ENCODE measurements at places on chromosomes 4 and X.
A peak's percentile ranks its signal among the peaks of the same experiment; 100 is the strongest.

- DNase-seq: no peak
Observed at GRCh38 chr4:138298431-138298830, 56.3 kb upstream of the SLC7A11 start.

- no peak for DNase-seq
Observed at GRCh38 chr4:173525118-173526011, 4.7 kb downstream of the HAND2 start.

- DNase-seq: peak; percentile 29
Observed at GRCh38 chr4:110510277-110510676, 34.3 kb downstream of the ENPEP start.

- DNase-seq: no peak
Observed at GRCh38 chr4:3304831-3305609, 12.2 kb downstream of the RGS12 start.

GRCh38 chr4:183838987-183839712, 66.0 kb upstream of the STOX2 start:
- DNase-seq: no peak

- DNase-seq: no peak
Observed at GRCh38 chrX:19672222-19672812, 157.0 kb upstream of the MAP3K15 start.

- no peak for DNase-seq
Observed at GRCh38 chrX:47497271-47497888, 14.4 kb upstream of the ZNF41 start.

- no peak for DNase-seq
Observed at GRCh38 chr4:68348577-68348976, 1.3 kb downstream of the YTHDC1 start.

DNA sequence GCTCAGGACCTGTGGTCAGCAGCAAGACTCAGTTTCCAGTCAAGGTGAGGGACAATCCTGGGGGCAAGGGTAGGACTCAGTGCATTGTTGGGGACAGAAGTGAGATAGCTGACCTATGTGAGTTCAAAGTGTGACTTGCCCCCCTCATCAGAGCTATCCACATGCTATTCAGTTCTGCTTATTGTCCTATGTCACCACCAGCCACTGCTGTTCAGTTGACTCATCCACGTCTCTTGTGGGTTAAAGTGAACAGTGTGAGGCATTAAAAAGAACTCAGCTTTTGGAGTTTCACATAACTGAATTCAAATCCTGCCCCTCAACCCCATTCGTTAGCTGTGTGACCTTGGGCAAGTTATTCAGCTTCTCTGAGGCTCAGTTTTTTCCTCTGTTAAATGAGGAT, 4.4 kb upstream of the APLN start:
- DNase-seq: no peak

DNA sequence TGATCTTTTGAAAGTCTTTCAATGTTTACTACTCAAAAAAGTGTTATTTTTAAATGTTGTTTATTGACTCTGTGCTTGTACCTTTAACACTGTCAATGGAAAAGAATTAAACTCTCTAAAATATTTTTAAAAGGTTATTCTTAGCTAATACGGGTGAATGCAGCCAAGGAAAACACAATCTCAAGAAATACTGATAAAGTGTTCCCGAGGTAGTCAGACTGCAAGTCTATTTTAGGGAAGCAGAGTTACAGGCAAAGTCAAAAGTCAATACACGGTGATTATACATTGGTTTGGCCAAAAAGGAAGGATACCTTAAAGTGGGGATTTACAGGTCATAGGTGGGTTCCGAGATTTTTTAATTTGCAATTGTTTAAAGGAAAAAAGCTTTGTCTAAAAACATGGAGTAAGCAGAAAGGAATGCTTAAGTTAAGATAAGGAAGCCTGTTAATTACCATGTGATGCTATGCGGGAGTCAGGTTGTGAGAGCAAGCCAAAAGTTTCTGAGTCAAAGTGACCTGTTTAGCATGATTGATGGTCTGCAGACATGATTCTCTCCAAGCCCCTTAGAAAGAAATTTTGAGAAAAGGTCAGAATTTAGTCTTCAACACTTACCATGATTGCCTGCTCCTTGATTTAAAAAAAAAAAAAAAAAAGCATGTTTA, 288.4 kb downstream of the KLHL4 start:
- DNase-seq: no peak

- peak; percentile 62 for DNase-seq
Observed at GRCh38 chr4:1544861-1545281, 138.6 kb upstream of the NKX1-1 start.

- no peak for DNase-seq
Observed at GRCh38 chr4:157242871-157243270, 22.3 kb downstream of the GRIA2 start.

- DNase-seq: no peak
Observed at GRCh38 chr4:39037491-39037825, 5.2 kb upstream of the TMEM156 start.

DNA sequence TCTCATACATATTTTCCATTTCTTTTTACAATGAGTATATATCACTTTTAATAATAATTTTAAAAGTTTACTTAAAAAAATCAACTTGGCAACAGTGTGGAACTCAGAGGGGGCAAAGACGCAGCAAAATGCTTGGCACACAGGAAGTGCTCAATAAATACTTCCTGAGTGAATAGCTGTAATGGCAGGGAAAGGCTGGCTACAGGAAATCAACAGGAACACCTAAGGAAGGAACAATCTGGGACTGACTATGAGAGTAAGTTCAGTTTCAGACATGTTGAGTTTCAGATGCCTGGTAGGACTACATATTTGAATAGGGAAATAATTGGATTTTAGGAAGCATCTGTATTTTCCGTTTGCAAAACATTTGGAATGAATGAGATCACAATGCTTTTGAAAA, 137.6 kb downstream of the SCLT1 start:
- DNase-seq: no peak

GRCh38 chr4:150199056-150199455, 120.8 kb downstream of the DCLK2 start:
- no peak for DNase-seq

GRCh38 chrX:110021258-110022022, 18.5 kb downstream of the TMEM164 start:
- DNase-seq: no peak

GRCh38 chr4:186719925-186720694, 3.5 kb downstream of the FAT1 start:
- no peak for DNase-seq

DNA sequence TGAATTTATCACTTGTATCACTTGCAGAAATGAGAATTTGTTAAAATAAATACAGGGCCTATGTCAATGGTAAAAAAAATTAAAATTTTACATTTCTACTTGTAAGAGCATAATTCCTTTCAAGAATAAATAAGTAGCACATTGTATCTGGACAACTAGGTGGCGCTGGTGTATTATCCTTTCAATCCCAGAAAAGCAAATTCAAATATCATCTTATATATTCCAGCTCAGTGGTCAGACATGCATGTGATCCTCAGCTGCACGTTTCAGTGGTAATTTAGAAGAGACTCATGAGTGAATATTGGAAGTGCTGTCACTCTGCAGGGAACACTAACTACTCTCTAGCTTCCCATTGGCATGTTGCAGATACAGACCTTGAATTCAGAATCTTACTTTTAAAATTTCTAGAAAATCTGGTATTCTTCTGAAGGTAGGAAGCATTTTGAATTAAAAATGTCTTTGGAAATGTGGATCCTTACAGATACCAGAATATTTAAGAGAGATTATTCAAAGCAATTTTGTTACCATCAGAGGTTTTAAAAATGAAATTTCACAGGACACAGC, 1414.7 kb upstream of the TENM3 start:
- no peak for DNase-seq

- DNase-seq: no peak
Observed at GRCh38 chr4:6024313-6024960, 6.2 kb upstream of the C4orf50 start.

- DNase-seq: no peak
Observed at GRCh38 chr4:184112006-184112550, 105.6 kb downstream of the ENPP6 start.

GRCh38 chr4:137705171-137705783, 173.0 kb upstream of the PCDH18 start:
- peak; percentile 7 for DNase-seq

- peak; percentile 71 for DNase-seq
Observed at GRCh38 chr4:184310881-184311709, 93.4 kb upstream of the ENPP6 start.

- no peak for DNase-seq
Observed at GRCh38 chr4:85722807-85723206, 247.9 kb downstream of the ARHGAP24 start.

DNA sequence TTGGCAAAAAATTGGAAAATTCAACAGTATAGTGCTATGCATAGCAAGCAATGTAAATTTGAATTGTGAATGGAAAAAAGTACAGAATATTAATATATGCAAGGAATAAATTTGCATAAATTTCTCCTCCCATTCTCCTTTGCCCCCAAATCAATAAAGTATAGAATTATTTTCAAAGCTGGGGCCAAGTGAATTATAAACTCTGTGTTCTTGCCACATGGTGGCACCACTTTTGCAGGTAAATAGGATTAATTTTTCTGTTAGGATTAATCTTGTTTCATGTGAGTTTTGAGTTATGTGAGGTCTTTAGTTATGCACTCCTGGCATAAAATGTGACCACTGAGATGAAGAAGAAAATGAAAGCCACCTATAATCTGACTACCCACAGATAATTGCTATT, 19.9 kb downstream of the COPS4 start:
- DNase-seq: peak; percentile 38

DNA sequence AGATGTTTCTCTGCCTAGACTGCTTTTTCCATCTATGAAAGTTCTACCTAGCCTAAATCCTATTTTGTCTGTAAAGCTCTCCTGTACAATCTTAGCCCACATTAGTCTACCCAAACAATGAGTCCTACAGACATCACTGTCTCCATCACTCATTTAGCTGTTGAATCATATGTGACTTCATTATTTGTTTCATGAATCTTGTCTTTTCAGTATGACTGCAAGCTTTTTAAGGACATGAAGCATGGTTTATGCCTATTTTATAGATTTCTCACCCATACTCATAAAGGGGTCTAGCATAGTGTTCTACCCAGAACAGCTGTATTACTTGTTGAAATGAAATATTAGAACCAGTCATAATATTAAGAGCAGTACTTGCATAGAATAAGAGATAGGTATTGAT, 13.0 kb downstream of the AMMECR1 start:
- no peak for DNase-seq

GRCh38 chr4:48341776-48342605, 662 bp downstream of the SLAIN2 start:
- DNase-seq: peak; percentile 82

GRCh38 chr4:5033281-5033841, 14.1 kb upstream of the CYTL1 start:
- no peak for DNase-seq

- DNase-seq: no peak
Observed at GRCh38 chr4:174707051-174707676, 121.9 kb downstream of the GLRA3 start.

All from mucosa of descending colon (tissue), 3 donors.